ENCODE measurements at places on chromosomes 2 and 18.

DNA sequence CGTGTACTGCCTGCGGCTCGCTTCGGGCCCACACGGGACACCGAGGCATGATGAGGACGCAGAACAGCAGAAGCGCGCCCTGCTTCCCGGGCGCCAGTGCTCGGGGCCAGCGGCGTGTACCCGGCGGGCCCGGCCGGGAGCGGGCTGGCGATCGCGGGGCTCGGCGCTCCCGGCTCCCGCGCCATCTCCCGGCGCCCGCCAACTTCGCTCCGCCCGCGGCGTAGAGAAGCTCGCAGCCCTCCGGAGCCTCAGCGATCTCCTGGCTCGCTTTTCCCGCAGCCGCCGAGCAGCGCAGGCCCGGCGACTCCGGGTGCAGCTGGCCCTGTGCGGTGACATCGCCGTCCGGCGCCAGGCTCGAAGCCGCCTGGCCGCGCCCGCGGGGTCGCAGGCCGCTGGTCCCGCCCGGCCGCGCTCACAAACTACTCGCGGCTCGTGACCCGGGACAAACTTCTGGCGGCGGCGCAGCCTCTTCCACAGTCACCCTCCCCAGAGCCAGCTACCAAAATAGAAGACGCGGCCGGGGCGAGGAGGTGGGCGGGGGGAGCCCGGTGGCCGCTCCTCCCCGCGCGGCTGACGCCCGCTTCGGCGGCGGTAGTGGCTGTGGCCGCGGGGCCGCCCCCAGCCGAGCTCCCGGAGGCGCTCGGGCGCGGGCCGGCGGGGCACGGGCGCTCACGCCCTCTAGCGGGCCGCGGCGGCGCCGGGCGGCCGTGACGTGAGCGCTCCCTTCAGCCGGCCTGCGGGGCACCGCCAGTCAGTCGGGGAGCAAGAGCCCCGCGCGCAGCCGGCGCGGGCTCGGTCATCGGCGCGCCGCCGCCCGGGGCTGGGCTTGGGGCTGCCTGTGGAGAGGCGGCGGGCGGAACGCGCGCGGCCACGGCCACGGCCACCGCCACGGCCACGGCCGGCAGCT lies at the start of gene PTPRM:
TSS of gene PTPRM (plus strand) at position 750 of the 907 bp plus-strand sequence. CDS start 503 bp downstream, outside the sequence.
- peak; percentile 26 for DNase-seq

- no peak for DNase-seq
These were observed 85.1 kb downstream of the BCL2L11 start for GRCh38 chr2:111205774-111206173.

GRCh38 chr2:171342067-171342413 lies 91.8 kb downstream of the METTL8 start:
- no peak for DNase-seq

DNA sequence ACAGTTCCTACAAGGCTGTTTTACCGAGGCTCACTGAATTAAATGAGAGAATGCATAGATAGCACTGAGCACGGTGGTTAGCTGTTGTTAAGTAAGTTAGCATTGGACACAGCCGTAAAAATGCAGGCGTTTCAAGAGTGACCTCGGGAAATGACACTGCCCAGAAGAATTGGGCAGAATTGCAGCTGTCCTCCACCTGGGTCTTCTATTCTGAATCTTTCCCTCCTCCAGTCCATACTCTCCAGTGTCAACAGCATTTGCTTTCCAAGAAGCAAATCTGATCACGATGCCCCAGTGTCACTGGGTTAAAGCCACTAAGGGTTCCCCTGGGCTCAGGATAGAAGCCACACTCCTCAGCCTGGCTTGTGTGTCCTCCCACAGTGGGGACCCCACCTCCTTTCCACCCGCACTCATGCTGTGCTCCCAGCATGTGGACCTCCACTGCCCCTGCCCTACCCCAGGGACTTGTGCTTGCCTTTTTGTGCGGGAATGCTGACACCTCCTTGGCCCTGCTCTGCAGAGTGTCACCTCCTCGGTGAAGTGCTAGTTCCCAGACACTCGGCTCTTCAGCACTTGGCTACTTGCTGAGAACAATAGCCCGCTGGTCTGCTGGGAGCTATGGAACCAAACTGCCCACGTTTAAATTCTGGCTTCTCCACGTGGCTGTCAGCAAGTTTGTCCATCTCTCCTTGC lies 135.0 kb downstream of the ANTXR1 start:
- DNase-seq = no peak

DNA sequence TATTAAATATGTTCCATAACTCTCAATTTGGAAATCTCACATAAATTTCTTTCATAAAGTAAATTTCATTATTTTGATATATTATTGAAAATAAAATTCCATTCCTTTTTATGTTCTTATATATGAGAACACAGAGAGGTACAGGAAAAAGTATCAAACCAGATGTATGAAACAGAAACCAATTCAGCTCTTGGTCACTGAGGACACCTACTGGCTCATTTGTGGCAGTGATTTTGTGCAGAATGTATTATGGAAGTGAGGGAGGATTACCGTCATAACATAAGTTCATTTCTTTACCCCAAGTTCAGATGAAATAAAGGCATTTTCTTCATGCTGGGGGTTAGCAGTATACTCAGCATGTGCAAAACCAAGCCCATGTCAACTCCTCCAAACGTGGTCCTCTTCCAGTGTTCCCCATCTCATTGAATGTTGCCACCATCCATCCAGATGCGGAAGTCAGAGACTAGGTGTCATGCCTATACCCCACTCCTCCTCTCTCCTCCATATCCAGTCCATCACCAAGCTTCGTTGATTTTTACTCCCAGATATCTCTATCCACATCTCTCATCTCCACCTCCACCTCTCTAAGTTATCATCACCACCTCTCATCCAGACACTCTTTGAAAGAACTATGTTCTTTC lies 41.7 kb upstream of the MALL start:
- DNase-seq = peak; percentile 29

GRCh38 chr2:201261906-201262305 lies 1.6 kb downstream of the CASP8 start:
- DNase-seq = no peak

GRCh38 chr2:175744000-175744399 lies 258.1 kb downstream of the LNPK start:
- no peak for DNase-seq

DNA sequence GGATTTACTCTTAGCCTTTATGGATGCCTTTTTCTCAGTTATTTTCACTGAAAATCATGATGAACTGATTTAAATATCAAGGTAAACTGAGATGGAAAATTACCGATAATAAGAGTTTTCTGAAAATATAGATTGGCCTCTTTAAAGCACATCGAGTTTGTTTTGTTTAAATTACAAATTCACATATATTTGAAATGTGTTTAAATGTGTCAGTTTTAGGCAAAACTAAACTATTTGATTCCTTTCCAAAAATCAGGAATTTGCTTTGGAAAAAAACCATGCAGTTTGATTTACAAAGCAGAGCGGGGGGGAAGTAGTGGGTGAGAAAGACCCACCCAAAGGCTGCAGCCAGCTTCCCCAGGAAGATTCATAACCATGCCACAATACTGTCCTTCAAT lies 52.0 kb upstream of the EML4 start:
- DNase-seq = no peak

- DNase-seq = no peak
These were observed 15.1 kb downstream of the TRAK2 start for GRCh38 chr2:201436141-201436540.

All from CD4-positive, alpha-beta T cell treated with Interleukin-15 for 4 hours (primary cell).